ENCODE measurements at places on chromosomes 7 and 10.

- no peak for DNase-seq
These were observed 67.5 kb downstream of the NT5C2 start for GRCh38 chr10:103125323-103126267.

DNA sequence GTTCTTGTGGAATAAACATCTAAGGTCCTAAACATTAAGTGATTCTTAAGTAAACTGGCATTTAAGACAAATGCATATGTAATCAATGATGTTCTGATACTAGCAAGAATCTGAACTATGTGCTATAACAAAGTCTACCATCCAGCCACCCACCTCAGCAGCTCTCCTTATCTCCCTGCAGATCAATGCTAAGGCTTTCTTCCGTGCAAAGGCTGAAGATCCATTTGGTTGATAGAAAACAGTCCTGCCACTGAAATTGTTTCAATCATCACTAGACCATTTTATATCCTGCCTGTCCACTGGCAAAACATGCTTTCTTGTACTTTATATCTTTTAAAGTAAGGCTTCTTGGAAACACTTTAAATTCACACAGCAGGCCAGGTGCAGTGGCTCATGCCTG is 6.3 kb upstream of the SMKR1 start:
- no peak for DNase-seq

DNA sequence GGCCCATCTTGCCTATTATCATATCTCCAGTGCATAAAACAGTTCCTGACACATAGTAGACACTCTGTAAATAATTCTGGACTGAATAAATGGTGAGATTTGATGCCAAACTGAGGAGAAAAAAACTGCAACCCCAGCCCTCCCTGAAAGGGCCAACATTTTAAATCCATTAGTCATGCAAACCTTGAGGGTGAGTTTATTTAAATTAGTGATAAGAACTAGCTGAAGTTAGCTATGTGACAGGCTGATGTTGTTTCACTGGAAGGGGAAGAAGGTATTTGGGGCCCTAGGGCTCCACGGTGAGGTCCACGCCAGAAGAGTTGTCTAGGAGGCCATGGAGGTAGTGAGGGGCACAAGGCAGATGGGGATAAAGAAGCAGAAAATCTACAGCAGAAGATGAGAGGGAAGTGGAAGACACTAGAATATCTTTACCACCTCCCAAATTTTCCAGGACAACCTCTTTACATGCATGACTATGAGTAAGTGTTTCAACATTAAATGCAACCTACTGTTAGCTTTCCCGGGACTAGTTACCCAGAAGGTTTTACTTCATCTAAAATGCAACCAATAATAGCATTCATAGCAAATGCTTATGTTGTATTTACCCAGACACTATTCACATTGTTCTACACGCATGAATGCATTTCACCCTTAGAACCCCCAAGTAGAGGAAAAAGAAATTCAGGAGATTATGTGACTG is 183.2 kb upstream of the LYZL1 start:
- DNase-seq, result no peak

- peak; percentile 31 for DNase-seq
These were observed 57.1 kb upstream of the KMT2E start for GRCh38 chr7:104956753-104957450.

- peak; percentile 33 for DNase-seq
These were observed 340.2 kb upstream of the CELF2 start for GRCh38 chr10:10677479-10677878.

- DNase-seq, result no peak
These were observed 13.1 kb downstream of the DDC start for GRCh38 chr7:50552139-50552538.

DNA sequence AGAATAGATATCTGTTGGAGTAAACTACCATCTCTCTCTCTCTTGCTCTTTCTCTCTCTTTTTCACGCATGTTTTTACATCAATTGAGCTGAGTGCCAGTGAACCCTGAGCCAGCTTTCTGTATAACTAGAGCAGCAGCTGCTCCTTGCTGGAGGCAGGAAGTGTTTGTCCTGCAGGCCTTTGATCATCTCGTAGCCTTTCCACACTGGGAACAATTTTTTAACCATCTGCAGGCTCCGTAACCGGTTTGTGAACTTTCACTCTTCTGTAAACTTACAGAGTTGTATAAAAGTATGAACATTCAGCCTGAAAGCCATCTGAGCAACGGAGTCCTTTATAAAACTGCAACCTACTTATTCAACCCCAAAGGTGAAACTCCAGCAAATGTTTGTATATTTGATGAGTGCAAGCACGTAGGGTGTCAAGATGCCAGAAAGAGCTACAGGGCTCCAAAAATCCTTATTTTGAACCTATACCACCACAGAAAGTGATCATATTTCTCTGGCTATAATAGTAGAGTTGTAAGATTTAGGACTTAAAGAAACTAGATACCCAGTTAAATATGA is 162.8 kb upstream of the NFE2L3 start:
- DNase-seq, result no peak

GRCh38 chr10:110533149-110533548 is 34.3 kb upstream of the SMC3 start:
- DNase-seq, result no peak

DNA sequence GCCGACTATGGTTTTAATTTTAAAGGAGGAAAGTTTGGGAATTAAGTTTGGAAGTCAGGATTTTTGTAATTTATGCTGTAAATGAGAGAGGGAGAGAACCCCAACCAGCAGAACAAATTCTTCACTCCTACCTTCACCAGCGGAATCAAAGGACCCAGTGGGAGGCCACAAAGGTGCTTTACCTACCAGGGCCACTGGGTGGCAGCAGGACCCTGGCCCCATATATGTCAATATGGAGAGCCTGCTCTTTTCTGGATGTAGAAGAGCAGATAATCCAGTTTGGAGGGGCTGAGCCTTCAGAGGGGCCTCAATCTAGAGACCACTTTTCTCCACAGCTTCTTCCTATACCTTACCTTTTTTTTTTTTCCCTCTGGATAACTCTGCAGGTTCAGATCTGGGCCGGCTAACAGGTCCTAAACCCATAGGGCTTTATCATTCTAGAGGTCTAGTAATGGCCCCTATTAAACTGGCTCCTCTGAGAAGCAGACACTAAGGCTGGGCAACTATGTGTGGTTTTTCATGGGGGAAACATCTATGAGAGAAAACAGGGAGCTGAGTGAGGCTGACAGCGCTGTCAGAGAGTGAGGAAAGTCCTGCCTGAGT is 8.5 kb upstream of the SCD start:
- peak; percentile 70 for DNase-seq

GRCh38 chr10:3827266-3827665 is 42.3 kb upstream of the KLF6 start:
- no peak for DNase-seq

DNA sequence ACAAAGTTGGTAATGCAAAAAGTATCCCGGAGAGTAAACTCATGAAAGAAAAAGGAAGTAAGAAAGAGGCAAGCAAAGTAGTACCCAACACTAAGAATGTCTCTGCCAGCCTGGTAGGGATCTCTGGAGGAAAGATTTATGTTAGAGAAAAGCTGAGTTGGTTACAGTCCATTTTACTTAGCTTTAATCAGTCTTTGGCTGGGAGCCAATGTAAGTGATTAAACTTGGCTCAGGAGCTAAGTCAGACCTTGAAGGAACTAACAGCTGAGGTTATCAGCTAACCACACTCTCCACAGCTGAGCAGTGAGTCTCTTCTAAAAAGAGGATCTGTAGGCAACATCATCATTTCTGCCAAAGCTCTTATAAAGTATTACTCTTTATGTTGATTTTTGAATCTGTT is 148.0 kb downstream of the ANKRD7 start:
- DNase-seq, result no peak

- no peak for DNase-seq
These were observed 314.7 kb downstream of the PLXNA4 start for GRCh38 chr7:132261327-132262159.

GRCh38 chr7:138556771-138557484 is 96.9 kb downstream of the TRIM24 start:
- no peak for DNase-seq

- no peak for DNase-seq
These were observed 49.6 kb upstream of the GPR158 start for GRCh38 chr10:25125201-25125611.

- DNase-seq, result no peak
These were observed 1.1 kb downstream of the WASL start for GRCh38 chr7:123747620-123748141.

DNA sequence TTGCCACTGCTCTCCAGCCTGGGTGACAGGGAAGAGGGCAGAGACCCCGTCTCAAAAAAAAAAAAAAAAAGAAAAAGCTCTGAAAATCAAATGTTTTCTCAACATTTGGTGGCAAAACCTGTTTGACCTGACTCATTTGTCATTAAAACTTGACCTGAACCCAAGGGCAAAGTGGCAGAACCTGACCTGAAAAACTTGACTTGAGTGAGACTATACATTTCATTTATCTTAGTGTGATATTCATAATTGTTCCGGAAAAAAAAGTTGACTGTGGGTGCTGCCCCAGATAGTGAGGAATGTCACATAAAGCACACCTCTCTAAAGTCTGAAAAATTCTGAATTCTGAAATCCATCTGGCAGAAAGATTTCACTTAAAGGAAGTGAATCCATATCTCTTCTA is 2.3 kb upstream of the TAX1BP1 start:
- no peak for DNase-seq

All from CD4-positive, alpha-beta T cell treated with Interferon gamma for 1 hour (primary cell).